ENCODE measurements at places on chromosomes 13 and 19.

- DNase-seq: no peak
Measured at GRCh38 chr13:46334035-46334822, 52.8 kb downstream of the RUBCNL start.

DNA sequence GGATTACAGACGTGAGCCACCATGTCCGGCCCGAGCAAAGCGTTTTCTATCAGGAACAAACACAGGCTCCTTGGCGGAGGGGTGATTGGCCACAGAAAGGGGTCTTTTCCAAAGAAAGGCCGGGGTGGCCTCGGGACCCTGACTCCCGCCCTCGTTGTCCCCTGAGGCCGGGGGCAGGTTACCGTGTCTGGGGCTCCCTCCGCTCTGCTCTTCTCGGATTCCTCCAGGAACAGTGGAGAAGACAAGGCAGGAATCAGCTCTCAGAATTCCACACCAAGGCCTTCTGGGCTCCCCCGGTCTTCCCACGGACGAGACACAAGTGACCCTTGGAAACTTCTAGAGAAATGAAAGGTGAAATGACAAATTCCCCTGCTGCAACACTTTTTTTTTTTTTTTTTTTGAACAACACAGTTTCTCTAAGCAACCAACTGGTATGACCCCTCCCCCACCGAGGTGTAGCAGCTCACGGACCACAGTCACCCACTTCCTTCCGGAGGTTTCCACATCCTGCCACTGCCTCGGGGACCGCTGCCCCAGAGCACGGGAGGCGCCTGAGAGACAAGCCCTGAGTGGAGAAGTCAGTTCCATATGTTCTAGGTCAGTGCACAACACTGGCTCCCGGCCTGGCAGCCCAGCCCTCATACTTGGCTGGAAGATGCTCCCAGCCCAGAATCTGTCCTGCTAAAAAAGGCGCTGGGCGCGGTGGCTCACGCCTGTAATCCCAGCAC lies 11.0 kb downstream of the MOB3A start:
- peak; percentile 85 for DNase-seq

- DNase-seq: no peak
Measured at GRCh38 chr13:74575729-74576125, 441.5 kb upstream of the KLF12 start.

GRCh38 chr13:42574435-42575311 lies 721 bp downstream of the TNFSF11 start:
- no peak for DNase-seq

DNA sequence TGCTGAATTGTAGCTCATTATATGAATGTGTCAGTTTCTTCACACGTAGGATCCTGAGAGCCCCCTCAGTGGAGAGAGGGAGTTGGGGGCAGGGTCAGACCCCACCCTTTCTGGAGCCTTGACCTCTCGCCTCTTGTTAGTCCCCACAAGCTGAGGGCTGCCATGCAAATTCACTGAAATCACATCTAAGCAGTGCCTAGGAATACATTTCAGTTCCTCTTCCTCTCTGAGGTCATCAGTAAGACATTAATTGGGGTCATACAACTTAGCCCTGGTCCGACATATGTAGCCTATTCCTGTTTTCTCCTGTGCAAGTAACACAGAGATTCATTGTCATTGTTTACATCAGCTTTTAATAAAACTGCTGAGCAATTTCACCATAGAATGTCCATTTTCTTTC lies 30.0 kb downstream of the MYO9B start:
- DNase-seq: no peak

DNA sequence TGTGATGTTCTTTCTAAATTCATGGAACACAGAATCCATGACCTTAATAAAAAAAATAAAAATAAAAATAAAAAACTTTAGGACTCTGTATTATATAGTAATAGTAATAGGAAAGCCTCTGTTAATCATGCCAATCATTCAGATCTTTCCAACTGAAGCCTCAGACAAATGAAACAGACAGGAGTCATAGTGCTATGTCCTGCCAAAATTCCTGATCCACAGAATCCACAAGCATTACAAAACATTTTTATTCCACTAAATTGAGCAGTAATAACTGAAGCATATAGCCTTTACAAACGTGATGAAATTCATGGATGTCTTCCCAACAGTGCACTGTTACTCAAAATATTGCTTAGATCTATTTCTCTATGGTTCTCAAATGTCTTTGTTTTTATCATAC lies 820.6 kb upstream of the PCDH9 start:
- no peak for DNase-seq

- DNase-seq: no peak
Measured at GRCh38 chr19:38516802-38517201, 83.3 kb downstream of the RYR1 start.

DNA sequence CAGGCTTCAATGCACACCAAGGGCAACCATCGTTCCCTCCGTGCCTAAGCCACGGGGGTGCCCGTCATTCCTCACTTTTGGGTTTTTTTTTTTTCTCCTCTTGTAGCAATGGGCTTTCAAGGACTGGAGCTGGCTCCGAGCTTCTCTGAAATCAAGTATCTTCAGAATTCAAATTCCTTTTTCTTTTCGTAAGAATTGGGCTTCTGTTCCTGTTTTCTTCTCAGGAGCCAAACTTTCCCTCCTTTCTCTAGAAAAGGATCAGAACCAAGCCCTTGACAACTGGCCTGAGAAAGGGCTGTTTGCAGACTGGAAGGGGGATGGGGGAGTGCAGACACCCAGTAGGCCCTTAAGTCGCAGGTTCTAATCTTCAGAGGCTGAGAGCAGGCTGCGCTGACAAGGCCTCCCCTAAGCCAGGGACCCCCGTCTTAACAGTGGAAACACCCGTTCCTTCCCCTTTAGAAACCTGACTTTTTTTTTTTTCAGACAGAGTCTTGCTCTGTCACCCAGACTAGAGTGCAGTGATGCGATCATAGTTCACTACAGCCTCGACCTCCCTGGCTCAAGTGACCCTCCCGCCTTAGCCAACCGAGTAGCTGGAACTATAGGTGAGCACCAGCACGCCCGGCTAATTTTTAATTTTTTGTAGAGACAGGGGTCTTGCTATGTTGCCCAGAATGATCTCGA lies 51.6 kb downstream of the RFX2 start:
- no peak for DNase-seq

GRCh38 chr13:51618626-51619025 lies 34.4 kb downstream of the WDFY2 start:
- no peak for DNase-seq

DNA sequence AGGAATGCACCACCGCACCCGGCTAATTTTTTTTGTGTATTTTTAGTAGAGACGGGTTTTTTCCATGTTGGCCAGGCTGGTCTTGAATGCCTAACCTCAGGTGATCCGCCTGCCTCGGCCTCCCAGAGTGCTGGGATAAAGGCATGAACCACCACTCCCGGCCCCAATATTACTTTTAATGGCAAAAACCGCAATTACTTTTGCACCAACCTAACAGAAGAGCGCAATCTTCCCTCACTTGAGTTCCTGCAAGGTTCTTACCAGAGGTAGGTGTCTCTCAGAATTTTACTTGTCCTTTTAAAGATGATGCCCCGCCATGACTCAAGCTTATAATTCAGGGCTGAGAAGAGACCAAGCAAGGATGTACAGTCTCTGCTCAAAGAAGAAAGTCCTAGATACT lies 1774.1 kb upstream of the PCDH20 start:
- no peak for DNase-seq

DNA sequence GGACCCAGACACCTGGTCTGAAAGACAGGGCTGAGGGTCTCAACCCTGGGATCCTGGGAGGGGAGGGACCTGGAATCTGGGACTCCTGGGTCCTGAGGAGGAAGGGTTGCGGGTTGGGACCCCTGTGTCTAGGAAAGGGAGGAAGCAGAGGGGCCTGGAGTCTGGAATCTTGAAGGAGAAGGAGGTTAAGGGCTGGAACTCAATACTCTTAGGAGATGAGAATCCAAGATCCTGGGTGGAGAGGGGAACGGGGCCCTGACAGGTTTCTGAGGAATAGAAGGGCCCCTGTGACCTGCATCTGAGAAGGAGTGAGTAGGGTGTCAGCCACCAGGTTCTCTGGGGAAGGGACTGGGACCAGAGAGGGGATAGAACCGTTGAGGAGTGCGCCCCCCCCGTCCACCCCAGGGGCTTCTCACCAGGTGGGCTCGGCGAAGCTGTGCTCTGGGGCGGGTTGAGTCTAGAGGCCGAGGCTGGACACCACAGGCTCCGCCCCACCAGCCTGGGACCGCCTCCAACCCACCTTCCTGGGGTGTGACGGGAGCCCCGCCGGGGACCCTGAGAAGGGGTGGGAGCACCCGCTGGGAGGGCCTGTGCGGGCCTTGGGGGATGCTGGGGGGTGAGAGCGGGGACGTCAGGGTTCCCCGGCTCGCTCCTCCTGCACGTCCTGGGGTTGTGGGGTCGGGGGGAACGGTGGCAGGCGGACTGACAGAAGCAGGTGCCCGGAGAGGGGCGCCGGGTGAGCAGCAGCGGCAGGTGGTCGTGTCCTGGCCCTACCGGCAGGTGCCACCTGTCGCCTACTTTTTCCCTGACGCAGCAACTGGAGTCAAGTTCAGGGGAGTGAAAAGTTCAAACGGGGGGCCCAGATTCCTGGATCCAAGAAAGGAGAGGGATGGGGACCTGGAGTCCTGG lies at the start of gene MAMSTR:
Gene MAMSTR (minus strand): TSS at position 463 of the 909 bp plus-strand sequence. CDS start 694 bp downstream, outside the sequence.
- DNase-seq: no peak

- no peak for DNase-seq
Measured at GRCh38 chr13:66322193-66322740, 907.9 kb downstream of the PCDH9 start.

DNA sequence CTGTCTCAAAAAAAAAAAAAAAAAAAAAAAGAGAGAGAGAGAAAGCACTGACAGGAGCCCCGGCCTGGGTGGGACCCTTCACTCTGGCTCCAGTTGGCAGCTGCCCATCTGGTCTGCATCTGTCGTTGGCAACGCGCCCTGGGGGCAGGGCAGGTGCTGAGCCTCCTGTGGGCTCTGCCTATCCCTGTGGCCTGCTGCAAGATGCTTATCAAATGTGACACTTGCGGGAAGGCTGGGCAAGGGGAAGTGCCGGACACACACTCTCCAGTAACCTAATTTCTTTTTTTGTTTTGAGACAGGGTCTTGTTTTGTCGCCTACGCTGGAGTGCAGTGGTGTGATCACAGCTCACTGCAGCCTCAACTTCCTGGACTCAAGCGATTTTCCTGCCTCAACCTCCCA lies 10.7 kb upstream of the KPTN start:
- DNase-seq: no peak

DNA sequence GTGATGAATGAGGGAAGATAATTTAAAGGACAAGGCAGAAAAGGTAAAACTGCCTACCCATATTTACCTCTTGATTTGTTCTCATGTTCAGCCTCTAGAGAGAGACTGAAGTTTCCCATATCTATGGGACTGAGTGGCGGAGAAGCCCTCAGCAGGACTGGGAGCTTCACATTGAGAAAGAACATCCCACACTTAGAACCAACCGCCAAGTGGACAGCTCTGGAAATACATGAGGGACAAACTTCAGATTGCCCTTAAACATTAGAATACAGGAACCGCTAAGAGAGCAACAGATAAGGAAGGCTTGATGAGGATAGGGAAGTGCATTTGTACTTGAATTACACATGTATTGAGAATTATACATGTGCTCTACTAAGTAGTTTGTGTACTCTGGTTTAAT lies 316.0 kb upstream of the MIR17HG start:
- no peak for DNase-seq

- DNase-seq: no peak
Measured at GRCh38 chr19:50601407-50602088, 33.3 kb upstream of the LRRC4B start.

DNA sequence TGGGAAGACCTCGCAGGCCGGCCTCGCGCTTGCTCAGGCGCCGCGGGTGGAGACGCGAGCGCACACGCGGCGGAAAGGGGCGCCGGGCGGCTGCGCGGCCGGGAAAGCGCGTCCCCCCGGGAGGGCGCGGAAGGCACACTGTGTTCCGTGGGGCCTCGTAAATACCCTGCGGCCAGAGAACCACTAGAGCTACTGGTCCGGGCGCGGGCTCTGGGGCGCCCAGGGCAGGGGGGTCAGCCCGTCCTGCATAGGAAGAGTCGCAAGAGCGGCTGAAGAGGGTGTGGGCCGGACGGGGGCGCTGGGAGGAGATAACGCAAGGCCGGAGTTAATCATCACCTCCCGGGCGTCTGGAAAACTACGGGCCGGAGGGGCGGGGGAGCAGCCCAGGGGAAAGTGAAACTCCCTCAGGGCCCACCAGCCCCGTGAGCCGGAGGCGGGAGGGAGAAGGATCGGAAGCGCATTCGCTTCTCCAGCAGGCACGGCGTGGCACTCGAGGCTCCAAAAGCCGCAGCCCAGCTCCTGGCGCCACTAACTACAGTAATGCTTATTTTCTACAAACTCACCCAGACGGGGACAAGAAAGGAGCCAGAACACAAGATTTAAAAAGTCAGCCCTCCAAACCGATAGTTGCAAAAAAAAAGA lies 1.1 kb upstream of the WBP4 start:
- DNase-seq: peak; percentile 42

All from stimulated activated CD8-positive, alpha-beta memory T cell treated with anti-CD3 and anti-CD28 coated beads, Interleukin-7, amount 100 ng/mL, for 1 hour (primary cell).